Suprapubic skin (tissue), 4 donors: ENCODE measurements at places on chromosomes 2 and 18. TPM values are rescaled to one million over a fixed set of nuclear protein-coding genes. Genes with fewer than 3 reads are reported as not detected.
A peak's percentile ranks its signal among the peaks of the same experiment; 100 is the strongest.

The MRO gene
- total RNA-seq, result 0.26 TPM

The DSC2 gene
- total RNA-seq, result 33.7 TPM

GRCh38 chr2:18900691-18901141, 311.3 kb upstream of the NT5C1B start:
- no peak overlapping the region for H3K4me3 ChIP-seq
- peak overlapping the region; percentile 60 for H3K27ac ChIP-seq
- DNase-seq, result no peak
- H3K4me1 ChIP-seq, result peaks cover 20% of the 10 kb centered on the region
- no peaks in the 10 kb centered on the region for H3K27me3 ChIP-seq
- H3K36me3 ChIP-seq, result no peaks in the 10 kb centered on the region

DNA sequence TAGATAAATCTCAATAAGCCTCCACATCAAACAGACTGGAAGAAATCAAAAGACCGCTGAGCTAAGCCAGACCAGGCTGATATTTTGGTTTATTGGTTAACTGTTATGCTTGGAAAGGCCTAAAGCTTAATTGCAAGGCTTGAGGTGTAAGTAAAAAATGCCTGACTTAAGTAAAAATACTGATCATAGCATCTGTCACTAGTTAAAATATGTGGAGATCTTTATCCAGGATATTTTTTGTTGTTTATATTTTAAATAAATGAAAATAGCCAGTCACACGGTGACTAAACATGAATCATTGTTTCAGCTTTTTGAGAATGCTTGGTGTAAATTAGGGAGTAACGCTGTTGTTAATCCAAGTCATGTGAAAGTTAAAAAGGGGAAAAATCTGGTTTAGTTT, 127.9 kb downstream of the THADA start:
- H3K4me1 ChIP-seq, result peaks cover 33% of the 10 kb centered on the region
- H3K27me3 ChIP-seq, result no peaks in the 10 kb centered on the region
- no peaks in the 10 kb centered on the region for H3K36me3 ChIP-seq
- DNase-seq, result no peak

- H3K27ac ChIP-seq, result no peak overlapping the region
- H3K36me3 ChIP-seq, result no peaks in the 10 kb centered on the region
- H3K27me3 ChIP-seq, result no peaks in the 10 kb centered on the region
- H3K4me3 ChIP-seq, result no peak overlapping the region
Measured at GRCh38 chr2:186307871-186308270, 178.2 kb upstream of the ZC3H15 start.

GRCh38 chr18:48575301-48575657, 36.4 kb downstream of the CTIF start:
- DNase-seq, result no peak
- H3K4me3 ChIP-seq, result no peak overlapping the region
- H3K27ac ChIP-seq, result no peak overlapping the region
- H3K36me3 ChIP-seq, result no peaks in the 10 kb centered on the region
- H3K27me3 ChIP-seq, result no peaks in the 10 kb centered on the region

- H3K4me3 ChIP-seq, result no peak overlapping the region
- no peaks in the 10 kb centered on the region for H3K27me3 ChIP-seq
- H3K4me1 ChIP-seq, result no peaks in the 10 kb centered on the region
- H3K36me3 ChIP-seq, result no peaks in the 10 kb centered on the region
Measured at GRCh38 chr2:35526741-35527140, 828.8 kb upstream of the CRIM1 start.

DNA sequence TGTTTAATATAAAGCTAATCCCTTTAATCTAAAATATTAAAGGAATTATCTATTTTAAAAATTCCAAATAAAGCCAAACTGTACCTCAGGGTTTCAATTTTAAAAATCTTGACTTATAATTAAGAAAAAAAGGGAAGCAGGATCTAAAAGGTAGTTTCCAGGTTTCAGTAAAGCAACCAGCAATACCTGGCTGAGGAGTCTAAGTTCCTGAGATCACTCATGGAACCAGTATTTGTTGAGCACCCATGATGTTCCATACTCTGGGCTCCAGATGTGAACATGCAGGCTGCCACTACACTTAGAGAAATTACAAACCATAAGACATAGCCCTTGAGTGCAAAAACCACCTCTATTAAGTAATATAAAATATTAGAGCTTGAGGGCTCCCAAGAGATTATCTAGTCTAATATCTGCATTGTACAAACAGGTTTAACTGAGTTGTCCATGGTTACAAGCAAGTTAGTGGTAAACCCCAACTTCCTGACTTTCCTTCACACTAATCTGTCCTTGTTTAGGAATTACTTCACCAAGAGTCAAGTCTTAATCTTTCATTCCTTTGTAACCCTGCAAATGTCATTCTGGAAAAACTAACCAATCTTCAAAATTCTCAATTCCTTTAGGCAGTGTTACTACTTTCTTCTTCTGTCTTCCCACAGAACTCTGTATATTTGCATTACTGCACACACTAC, 49.2 kb downstream of the CLASP1 start:
- no peak overlapping the region for H3K4me3 ChIP-seq
- no peaks in the 10 kb centered on the region for H3K27me3 ChIP-seq
- H3K27ac ChIP-seq, result no peak overlapping the region
- no peaks in the 10 kb centered on the region for H3K36me3 ChIP-seq

GRCh38 chr2:51324051-51324450, 292.1 kb upstream of the NRXN1 start:
- no peaks in the 10 kb centered on the region for H3K4me1 ChIP-seq
- DNase-seq, result no peak
- no peaks in the 10 kb centered on the region for H3K36me3 ChIP-seq
- no peak overlapping the region for H3K4me3 ChIP-seq
- H3K27ac ChIP-seq, result no peak overlapping the region

GRCh38 chr2:135960656-135961551, 24.5 kb downstream of the DARS1 start:
- no peaks in the 10 kb centered on the region for H3K27me3 ChIP-seq
- H3K27ac ChIP-seq, result peak overlapping the region; percentile 14
- H3K4me3 ChIP-seq, result no peak overlapping the region
- H3K36me3 ChIP-seq, result peaks cover 8% of the 10 kb centered on the region
- H3K4me1 ChIP-seq, result peaks cover 17% of the 10 kb centered on the region
- DNase-seq, result no peak

DNA sequence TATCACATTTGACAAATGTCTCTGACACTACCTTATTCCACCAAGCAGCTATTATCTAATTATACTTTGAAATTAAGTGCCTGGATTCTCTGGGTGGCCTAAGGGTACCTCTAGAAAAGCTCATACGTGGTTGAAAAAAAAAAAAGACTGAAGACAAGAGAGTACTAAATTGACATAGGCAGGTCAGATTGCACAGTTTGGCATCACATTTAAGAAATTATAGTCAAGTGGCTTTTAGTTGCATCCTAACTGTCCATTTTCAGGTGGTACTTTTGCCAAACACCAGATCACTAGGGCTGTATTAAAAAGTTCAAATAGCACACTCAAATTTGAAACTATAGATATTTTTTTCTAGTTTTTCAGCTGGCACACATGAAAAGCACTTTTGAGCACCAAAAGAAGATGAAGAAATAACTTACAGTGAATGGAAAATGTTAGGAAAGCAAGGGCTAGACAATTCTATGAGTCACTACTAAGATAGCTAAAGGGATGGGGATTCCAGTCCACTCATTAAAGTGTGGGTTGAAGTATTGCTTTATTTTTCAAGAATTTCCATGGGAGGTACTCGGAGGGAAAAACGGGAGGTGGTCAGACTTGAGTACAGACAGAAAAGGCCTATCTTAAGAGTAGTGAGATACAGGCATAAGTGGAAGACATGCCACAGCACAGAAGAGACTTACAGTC, 106.5 kb upstream of the COL5A2 start:
- peak overlapping the region; percentile 8 for H3K27ac ChIP-seq
- peaks cover 4% of the 10 kb centered on the region for H3K4me1 ChIP-seq
- no peaks in the 10 kb centered on the region for H3K36me3 ChIP-seq
- DNase-seq, result no peak
- H3K27me3 ChIP-seq, result no peaks in the 10 kb centered on the region

DNA sequence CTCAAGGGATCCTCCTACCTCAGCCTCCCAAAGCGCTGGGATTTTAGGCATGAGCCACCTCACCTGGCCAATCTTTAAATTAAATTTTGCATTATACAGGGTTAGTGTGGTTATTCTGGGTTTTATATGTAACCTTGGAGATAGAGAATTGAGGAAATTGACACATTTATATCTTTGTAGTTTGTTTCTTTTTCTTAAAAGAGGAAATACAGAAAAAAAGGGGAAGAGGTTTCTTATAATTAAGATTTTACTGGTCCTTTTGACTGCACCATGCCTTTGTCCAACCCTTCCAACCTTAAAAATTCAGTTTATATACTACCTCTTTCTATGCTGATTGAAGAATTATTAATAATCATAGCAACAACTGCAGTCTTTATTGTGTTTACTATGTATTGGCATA, 210.1 kb upstream of the STON1 start:
- H3K4me3 ChIP-seq, result no peak overlapping the region
- no peak overlapping the region for H3K27ac ChIP-seq
- no peaks in the 10 kb centered on the region for H3K27me3 ChIP-seq
- no peak for DNase-seq

DNA sequence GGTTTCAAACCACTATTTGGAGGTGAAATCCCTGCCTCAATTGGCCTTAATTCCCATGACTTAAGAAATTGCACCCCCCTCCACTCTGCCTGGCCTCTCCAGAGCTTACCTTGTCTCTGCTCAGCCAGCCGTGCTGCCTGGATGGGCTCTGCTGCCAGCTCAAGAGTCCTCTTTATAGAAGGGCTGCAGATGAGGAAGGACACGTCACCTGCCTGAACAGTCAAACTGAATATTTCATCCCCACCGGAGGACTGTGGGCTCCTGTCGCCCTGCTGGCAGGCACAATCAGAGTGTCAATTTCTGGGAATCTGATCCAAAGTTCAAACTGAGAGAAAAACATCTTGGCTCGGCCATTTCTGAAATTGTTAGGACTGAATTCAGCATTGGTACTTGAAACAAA, at the start of gene OTOS:
Gene OTOS (minus strand): TSS at position 148 of the 400 bp plus-strand sequence. CDS start 332 bp downstream, outside the sequence.
- peaks cover 11% of the 10 kb centered on the region for H3K4me1 ChIP-seq
- peak; percentile 20 for DNase-seq
- H3K27me3 ChIP-seq, result peaks cover 6% of the 10 kb centered on the region
- no peak within 1 kb of the TSS for H3K27ac ChIP-seq
- no peak within 1 kb of the TSS for H3K4me3 ChIP-seq

- no peaks in the 10 kb centered on the region for H3K4me1 ChIP-seq
- no peak overlapping the region for H3K4me3 ChIP-seq
- H3K27ac ChIP-seq, result no peak overlapping the region
- no peaks in the 10 kb centered on the region for H3K36me3 ChIP-seq
- H3K27me3 ChIP-seq, result no peaks in the 10 kb centered on the region
- no peak for DNase-seq
Measured at GRCh38 chr2:53535234-53535840, 232.3 kb upstream of the CHAC2 start.

- H3K36me3 ChIP-seq, result no peaks in the 10 kb centered on the region
- H3K27ac ChIP-seq, result no peak overlapping the region
- H3K4me3 ChIP-seq, result no peak overlapping the region
Measured at GRCh38 chr18:74899554-74899953, 301.9 kb downstream of the ZNF407 start.

- H3K36me3 ChIP-seq, result no peaks in the 10 kb centered on the region
- no peaks in the 10 kb centered on the region for H3K27me3 ChIP-seq
- H3K4me1 ChIP-seq, result no peaks in the 10 kb centered on the region
Measured at GRCh38 chr2:102315921-102316320, 4.6 kb downstream of the IL1RL1 start.

- H3K4me1 ChIP-seq, result peaks cover 58% of the 10 kb centered on the region
- H3K27ac ChIP-seq, result peak overlapping the region; percentile 59
- H3K27me3 ChIP-seq, result no peaks in the 10 kb centered on the region
- H3K36me3 ChIP-seq, result no peaks in the 10 kb centered on the region
- DNase-seq, result no peak
Measured at GRCh38 chr18:10518595-10519255, 7.1 kb upstream of the NAPG start.

DNA sequence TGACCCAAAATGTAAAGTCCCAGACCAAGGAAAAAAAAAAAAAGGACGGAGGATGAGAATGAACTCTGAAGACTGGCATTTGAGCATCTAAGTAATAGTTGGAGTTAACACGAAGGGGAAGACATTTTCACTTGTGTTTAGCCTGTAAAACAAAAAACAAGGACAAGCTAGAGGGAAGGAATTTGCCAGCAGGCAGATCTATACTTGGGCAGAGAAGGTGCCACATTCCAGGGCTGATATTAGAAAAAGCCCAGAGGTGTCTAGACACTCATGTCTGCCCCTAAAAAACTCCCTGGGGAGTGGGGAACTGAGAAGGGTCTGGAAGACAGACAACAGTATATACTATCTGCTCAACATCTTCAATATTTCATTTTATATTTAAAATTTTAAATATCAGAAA, 171.1 kb downstream of the ZEB2 start:
- H3K27me3 ChIP-seq, result no peaks in the 10 kb centered on the region
- H3K27ac ChIP-seq, result no peak overlapping the region
- no peaks in the 10 kb centered on the region for H3K4me1 ChIP-seq

DNA sequence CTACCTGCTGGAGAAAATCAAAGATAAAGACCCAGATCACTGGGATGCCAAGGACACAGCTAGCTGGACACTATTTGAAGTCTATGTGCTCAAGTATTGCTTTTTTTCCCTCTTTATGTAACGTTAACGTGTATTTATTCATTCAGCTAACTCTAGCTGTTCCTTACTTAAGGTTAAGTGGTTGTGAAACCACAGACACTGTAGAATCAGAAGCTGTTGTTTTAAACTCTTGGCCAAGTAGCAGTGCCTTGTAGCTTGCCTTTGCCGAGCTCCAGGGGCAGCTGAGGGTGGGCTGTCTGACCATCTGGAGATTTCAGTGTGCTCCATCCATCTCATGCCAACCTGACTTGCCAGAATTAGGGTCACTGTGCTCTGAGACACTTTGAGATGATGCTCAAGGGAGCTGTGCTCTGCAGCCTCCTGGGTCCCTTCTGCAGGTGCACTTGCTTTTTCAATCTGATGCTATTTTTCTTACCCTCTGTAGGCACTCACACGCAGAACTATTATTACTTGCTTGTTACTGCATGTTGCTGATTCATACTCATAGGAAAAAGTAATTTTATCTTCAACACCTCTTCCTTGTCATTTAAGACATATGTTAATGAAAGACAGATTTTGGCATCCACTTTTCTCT, 116.2 kb downstream of the METTL8 start:
- H3K4me1 ChIP-seq, result peaks cover 8% of the 10 kb centered on the region
- H3K36me3 ChIP-seq, result no peaks in the 10 kb centered on the region
- H3K4me3 ChIP-seq, result no peak overlapping the region
- no peak overlapping the region for H3K27ac ChIP-seq
- H3K27me3 ChIP-seq, result no peaks in the 10 kb centered on the region

GRCh38 chr2:174025271-174026121, 60.3 kb upstream of the SP3 start:
- DNase-seq, result peak; percentile 91
- peak overlapping the region; percentile 82 for H3K27ac ChIP-seq
- H3K4me1 ChIP-seq, result peaks cover 29% of the 10 kb centered on the region
- no peaks in the 10 kb centered on the region for H3K36me3 ChIP-seq
- peak overlapping the region; percentile 4 for H3K4me3 ChIP-seq
- no peaks in the 10 kb centered on the region for H3K27me3 ChIP-seq
